ENCODE measurements at places on chromosomes 1 and 21.

GRCh38 chr1:198278943-198279342 lies 122.1 kb downstream of the NEK7 start:
- no peak for DNase-seq

DNA sequence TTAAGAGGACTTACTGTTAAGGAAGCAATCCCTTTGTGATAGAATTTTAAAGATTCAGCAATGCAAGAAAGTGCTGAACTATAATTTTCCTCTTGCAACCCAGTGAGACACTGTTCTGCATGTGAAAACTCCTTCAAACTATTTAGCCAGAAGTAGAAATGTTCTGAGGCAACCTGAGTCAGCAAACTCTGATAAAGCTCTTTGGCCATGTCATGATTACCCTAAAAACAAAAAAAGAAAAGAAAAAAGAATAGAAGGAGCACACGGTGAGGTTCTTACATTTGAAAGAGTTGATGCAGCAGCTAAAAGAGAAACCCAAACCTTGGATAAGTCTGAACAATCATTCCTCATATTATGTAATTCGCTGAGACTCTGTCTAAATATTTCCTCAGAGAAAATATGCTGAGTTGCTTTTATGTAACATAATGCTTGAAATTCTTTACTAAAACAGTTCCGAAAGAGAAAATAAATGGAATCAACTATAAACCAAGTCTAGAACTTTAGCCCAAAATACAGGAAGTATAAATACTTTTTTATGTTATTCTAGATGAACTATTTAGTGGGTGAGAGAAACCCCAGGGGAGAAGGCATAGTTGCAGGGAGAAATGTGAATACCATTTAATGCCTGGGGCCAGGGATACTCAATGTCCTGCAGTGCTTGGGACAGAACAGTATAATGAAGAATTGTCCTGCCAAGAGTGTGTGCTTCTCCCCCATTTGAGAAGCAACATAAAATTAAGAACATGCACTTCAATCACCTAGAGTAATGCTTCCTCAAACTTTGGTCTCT lies 60.0 kb downstream of the INTS7 start:
- DNase-seq, result no peak

DNA sequence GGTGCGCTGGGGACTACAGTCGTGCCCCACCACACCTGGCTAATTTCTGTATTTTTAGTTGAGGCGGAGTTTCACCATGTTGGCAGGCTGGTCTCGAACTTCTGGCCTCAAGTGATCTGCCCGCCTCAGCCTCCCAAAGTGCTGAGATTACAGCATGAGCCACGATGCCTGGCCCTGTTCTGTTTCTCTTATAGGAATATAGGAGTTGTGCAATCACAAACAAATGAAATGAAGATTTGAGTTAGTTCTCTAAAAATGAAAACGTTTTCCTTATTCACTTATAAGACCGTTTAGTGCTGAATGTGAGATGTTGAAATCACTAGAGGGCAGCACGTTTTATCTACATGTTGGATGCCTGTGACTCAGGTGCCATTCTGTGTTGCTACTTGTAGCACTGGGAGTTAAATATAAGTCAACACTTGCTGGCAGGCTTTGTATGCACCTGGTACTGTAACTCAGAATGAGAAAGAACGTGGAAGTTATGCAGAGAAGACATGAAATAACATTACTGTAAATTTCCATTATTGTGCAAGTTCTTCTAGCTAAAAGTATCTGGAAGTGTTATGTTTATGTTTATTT lies 45.8 kb downstream of the MIGA1 start:
- DNase-seq, result peak; percentile 8

DNA sequence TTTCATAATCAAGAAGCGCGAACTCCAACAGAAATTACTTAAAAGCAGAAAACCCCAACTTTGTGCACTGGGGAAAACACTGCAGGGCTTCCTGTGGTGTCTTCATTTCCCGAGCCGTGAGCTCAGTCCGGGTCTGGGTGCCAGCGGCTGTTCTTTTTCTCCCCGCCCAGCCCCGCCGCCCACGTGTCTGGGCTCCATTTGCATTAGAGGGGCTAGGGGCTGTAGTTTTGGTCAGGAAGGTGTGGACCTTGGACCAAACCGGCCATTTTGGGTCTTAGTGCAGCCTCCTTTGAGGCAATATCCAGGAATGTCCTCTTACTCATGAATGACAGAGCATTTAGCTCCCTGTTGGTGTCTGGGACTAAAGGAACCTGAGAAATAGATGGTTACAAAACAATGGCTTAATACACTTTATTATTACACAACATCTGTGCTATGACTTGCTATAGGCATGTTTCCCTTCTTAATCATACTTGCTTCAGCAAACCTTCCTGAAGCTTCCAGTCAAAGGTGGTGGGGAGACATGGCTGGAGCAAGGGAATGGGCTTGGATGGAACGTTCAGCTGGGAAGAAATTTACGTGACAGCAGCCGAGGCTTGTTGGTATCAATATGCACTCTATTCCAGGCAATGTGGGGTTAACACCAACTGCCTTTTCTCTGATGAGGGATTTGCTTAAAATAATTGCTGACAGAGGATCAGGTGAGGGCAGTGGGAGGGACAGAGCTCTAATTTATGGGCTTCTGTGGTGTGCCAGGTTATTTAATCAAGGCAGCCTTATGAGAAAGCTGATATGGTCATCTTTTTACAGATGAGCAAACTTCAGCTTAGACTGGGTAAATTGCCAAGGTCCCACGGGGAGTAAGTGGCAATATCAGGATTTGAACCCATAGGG lies 1.1 kb downstream of the AGTRAP start:
- DNase-seq, result no peak

DNA sequence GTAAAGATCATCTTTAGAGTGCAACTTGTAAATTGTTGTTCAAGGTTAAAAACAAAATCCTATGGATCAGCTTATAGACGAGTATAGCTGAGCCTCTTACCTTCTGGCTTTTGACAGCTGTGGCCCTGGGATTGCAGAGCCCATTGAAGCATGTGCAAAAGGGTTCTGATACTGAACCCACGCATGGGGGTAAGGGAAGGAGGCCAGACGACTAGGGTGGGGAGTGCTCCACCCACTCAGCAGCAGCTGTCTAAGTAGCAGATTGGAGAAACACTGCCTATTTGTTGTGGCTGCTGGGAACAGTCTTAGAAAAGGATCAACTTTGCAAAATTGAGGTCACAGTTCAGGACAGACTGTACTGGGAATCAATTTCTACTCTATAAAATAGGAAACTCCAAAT lies 16.1 kb downstream of the CD101 start:
- no peak for DNase-seq

GRCh38 chr1:64337926-64338325 lies 132.0 kb upstream of the CACHD1 start:
- no peak for DNase-seq

DNA sequence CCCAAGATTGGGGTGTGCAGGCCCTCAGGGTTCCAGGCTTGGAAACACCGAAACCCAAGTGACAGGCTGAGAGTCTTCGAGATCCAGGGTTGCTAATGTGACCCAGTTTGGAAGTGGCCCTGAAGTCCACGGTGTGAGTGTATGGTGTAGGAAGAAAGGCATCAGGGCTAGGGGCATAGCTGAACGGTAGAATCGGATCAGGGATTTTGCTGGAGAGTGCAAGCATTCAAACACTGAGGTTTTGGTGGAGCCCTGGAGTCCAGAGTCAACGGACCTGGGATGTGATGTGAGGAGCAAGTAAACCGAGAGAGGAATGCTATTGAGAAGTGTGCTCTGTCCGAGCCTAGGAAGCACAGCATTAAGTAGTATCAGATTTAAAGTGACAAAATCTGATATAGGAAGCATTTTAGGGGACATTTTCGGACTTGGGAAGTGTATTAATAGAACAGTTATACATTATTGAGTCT lies 958 bp downstream of the NFYC start:
- no peak for DNase-seq

DNA sequence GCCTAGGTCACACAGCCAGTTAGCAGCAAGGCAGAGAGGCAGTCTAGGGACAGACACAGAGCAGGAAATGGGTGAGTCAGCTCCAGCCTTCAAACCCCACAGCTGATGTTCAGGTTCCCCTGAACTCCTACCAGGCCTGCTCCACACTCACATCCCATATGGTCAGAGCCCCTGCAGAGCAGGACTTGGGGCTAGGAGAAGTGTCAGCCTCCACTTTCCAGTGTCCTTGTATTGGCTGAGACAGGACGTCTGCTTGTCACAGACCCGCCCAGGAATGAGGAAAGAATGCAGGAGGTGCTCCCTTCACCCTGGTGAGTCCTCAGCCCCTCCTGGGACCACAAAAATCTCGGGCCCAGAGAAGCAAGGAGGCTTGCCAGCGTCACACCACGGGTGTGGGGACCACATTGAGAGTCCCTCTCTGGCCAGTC lies 92.5 kb downstream of the LACTBL1 start:
- no peak for DNase-seq

GRCh38 chr1:80565406-80565805 lies 1235.3 kb upstream of the ADGRL2 start:
- no peak for DNase-seq

DNA sequence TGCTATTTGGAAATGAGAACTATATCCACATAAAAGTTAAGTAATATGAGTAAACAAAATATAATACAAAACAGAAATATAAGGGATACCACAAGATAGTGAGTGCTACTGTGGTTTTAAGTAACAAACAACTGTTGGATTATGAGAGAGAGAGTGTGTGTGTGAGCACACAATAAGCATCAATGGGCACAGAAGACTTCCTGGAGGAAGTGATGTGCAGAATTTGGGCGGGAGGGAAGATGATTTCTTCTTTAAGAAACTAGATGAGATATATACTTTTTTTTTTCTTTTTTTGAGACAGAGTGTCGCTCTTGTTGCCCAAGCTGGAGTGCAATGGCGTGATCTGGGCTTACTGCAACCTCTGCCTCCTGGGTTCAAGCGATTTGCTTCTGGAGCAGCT lies 7.9 kb upstream of the IER5 start:
- no peak for DNase-seq

DNA sequence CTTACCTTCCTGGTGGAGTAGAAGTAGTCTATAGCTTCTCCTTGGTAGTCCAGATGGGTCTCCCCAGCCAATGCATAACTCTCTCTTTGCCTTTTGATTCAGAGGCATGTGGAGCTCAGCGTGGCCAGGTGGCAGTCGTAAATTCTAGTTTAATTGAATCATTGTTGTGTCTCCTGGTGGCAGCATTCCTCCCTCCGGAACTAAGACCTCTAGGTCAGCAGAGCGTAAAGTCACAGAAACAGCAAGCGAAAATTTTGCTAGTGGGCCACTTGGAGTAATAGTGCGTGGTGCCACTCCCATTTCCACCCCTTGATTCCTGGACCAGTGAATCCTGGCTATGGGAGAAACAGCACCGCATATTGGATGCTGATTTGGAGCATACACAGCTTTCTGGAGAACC lies 3.9 kb upstream of the TMPRSS2 start:
- DNase-seq, result no peak

- DNase-seq, result no peak
These were observed 9.1 kb upstream of the ARTN start for GRCh38 chr1:43924516-43924915.

- no peak for DNase-seq
These were observed 2.8 kb downstream of the TNFRSF8 start for GRCh38 chr1:12065872-12066271.

GRCh38 chr1:72037745-72038343 lies 244.5 kb downstream of the NEGR1 start:
- DNase-seq, result peak; percentile 0

DNA sequence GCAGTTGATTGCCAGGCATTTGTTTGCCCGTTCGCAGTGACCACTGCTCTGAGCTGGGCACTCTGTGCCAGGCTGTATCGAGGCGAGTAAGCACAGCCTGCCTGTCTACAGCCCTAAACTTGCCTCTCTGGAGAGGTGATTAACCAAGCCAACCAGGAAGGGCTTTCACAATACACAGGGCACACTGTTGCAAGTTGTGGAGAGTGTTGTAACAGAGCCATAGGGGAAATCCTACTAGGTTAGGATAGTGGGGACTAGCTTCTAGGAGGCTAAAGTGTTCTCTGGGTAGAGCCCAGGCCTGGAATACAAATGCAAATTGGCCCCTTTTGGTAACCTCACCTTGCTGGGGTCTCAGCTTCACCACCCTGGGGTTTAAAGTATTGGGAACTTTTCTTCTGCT lies 23.8 kb downstream of the PRDM2 start:
- DNase-seq, result no peak

DNA sequence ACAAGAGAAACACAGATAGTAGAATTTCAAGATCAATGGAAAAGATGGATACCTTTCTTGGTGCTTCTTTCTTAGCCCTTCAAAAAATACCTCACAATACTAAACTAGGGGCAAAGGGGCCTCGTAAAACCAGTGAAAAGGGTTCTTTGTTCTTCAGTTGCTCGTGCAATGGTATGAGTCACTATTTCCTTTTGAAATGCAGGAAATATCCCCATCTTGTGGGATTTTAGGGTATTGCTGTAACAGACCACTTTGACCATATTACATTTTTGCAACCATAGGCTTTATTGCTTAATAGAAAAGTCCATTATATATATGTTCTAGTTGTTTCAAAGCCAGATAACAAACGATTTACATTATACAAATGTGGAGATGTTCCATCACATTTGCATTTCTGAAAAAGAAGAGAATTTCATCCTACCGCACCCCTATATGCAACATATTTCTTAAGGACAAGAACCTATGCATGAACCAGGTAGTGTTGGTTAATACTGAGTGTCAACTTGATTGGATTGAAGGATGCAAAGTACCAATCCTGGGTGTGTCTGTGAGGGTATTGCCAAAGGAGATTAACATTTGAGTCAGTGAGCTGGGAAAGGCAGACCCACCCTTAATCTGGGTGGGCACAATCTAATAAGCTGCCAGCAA lies 88.6 kb upstream of the PKN2 start:
- peak; percentile 32 for DNase-seq

DNA sequence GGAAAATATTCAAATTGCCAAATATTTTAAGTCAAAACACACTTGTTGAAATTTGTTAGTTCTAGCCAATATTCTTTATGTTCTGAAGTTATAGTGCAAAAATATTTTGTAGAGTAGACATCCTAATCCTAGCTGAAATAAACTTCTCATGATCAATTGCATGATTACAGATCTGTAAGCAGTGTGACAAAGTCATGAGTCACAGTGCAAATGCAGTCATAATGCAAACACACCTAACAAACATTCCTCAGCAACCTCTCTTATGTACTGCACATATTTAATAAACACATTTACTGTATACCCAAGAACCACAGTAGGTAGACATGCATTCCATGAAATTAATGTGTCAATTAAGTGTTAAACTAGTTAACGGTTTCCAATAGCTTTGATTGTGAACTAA lies 1857.4 kb downstream of the NCAM2 start:
- DNase-seq, result no peak

- no peak for DNase-seq
These were observed 4.1 kb downstream of the SRM start for GRCh38 chr1:11055676-11056075.

DNA sequence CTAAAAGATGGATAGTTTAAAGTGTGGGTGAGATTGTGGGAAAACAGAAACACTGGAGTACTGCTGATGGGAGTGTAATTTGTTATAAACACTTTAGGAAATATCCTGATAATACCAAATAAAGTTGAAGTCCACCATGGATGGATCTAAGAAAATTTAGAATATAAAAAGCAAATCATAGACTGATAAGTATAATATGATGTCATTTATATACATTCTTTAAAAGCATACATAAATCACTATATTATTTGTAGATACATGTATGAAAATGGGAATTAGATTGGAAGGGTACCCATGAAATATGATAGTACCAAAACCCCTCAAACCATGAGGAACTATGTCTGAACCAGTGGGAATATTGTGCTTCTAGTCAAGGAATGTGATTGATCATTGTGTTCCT lies 7.9 kb downstream of the ZMPSTE24 start:
- DNase-seq, result no peak

Data from T-helper 1 cell (primary cell).